ENCODE measurements at places on chromosomes 2 and 18. TPM values are rescaled to one million over a fixed set of nuclear protein-coding genes. Genes with fewer than 3 reads are reported as not detected.

GRCh38 chr2:1394709-1395408, 18.4 kb upstream of the TPO start:
- DNase-seq = no peak

DNA sequence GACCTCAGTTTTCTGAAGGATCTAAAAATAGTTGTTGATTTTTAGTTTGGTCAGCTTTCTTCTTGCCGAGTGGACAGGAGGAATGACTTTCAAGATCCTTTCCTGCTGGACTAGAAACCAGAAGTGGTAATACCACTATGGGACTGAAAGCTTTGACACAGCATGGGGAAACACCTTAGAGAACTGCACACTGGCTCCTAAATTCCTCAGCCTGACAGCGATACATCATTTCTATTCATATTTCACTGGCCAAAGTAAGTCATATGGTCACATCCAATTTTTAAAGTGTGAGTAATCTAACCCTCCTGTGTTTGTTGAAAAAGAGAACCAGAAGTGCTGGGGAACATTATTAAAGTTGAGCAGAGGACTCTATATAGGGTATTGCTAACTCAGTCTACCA, 244.7 kb upstream of the MMADHC start:
- DNase-seq = no peak

GRCh38 chr2:4465671-4466070, 762.3 kb downstream of the DCDC2C start:
- no peak for DNase-seq

DNA sequence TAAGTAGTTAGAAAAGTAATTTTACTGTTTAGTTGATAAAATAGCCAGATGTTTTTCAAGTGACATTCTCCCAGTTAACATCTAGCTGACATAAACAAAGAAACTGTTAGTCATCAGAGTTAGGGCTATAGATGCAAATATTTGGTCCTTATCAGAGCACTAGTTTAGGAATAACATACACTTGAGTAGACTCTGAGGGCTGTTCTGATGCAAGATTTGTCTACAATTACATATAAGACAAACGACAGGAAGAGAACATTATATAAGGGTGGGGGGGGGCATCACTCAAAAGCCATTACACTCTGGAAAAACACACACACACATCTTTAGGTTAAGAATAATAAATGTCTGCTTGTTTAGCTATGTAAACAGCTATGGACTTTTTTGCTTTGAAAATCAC, 554.4 kb upstream of the LRRTM1 start:
- DNase-seq = no peak

DNA sequence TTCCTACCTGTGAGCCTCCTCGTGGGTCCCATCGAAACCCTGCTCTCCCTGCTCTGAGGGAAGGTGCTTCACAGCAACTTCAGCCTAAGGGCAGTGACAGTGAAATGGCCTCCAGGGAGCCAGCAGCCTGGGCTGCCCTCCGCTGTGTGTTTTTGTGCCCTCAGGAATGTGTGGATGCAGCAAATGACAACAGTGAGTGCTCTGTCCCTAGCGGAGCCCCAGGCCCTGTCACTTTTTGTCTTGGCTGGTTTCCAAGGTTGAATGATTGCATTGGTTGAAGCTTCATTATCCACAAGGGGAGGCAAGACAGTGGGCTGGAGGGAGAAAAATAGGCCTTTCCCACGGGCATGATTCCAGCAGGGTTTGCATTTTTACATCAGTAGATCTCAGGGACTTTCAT, 42.9 kb downstream of the STON1 start:
- no peak for DNase-seq

- no peak for DNase-seq
Observed at GRCh38 chr2:75515584-75516368, 45.0 kb downstream of the EVA1A start.

DNA sequence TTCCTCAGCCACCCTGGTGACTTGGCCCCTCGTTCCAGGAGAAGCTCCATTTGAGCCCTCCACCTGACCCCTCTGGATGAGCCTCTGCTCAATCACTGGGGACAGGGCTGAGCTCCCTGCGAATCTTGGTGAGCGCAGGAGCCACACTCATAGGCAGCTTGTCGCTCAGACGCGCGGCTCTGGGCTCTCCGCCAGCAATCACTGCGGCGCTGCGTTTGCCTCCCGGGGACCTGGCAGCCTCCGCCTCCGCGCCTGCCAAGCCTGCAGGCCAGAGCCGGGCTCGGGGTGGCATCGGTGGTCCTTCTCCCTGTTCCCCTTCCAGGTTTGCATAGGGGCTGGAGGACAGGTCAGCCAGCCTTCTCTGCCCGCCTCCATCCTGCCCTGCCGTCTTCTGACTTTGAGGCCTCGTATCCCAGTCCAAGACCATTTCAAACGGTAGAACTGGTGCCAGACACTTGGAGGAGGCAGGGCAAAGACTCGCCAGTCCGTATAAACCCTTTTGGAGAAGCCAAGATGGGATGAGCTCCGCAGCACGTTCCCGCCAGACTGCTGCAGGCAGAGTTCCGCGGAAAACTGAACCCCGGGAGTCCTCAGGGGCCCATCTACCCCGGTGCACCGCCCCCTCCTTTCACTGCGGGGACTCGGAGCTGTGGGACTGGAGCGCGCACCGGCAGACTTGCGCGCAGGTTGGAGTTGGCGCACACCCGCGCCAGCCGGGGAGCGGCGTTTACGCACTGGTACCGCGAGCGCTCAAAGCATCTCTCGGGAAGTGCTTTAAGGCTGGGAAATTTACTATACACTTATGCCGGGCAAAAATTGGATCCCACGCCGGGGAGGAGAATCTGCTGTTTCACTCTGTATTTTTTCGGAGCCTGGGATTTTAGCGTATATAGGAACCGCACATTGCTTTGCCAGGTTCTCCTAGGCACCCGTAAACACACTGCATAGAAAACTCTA, 1.1 kb upstream of the TACR1 start:
- peak; percentile 61 for DNase-seq

- peak; percentile 81 for DNase-seq
Observed at GRCh38 chr2:66305718-66306117, 129.2 kb upstream of the MEIS1 start.

DNA sequence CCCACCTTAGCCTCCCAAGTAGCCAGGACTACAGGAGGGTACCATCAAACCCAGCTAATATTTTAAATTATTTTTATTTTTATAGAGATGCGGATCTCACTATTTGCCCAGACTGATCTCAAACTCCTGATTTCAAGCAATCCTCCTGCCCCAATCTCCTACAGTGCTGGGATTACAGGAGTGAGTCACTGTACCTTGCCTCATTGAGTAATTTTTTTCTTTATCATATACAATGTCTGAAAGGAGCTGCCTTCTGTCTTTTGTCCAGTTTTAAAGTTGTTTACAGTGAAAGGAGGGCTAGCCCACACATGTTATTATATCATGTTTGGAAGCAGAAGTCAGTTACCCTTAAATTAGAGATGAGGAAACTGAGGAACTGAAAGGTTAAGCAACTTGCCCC, 32.5 kb downstream of the PRKRA start:
- DNase-seq = no peak

DNA sequence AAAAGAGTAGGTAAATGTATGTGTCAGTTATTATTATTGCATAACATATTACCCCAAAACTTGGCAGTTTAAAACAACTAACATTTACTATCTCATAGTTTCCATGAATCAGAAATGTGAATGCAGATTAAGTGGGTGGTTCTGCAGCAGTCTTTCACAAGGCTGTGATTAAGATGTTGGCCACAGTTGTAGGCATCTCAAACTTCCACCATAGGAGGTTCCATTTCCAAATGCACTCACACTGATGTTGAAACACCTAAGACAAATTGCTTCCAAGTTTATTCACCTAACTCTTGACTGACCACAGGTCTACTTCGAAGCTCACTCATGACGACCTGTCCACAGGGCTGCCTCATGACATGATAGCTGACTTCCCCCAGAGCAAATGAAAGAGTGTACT, 360.8 kb downstream of the GRB14 start:
- no peak for DNase-seq

DNA sequence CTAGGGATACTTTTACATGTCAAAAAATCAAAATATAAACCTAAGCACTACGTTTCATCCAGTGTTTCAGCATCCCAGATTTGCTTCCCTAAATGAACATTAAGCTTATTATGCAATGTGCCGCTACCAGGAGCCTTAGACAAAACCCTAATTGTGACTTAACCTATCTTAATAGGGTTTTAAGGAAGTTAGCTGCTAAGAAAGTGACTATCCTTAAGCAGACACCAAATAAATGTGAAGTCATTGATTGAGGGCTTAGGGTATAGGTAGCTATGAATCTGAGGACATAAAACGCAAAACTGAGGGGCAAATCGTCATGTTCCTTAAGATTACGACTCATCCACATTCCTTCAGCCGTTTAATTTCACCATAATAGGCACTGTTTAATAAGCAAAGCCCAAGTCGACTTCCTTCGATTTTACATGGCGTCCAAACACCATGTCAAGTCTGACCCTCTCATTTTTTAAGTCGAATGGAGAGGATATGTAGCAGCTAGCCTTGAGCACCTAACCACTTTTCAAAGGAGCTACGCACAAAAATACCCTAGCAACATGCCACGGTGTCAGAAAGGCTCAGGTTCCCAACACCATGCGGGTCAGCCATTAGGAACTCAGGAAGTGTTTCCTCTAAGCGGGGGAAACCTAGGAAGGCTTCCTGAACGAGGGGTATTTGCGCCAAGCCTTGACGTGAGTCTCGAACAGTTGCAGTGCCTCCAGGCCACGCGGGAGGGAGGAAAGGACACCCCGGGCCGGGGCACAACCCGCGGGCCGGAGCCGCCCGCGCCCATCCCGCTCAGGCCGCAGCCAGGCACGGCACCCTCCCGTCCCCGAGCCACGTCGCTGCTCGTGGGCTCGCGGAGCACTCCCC, 1.0 kb downstream of the HDLBP start:
- DNase-seq = no peak

- no peak for DNase-seq
Observed at GRCh38 chr2:31032475-31032874, 105.8 kb downstream of the GALNT14 start.

GRCh38 chr2:182541268-182541667, 114.4 kb upstream of the PDE1A start:
- DNase-seq = no peak

GRCh38 chr2:126657636-126658318, 1.8 kb downstream of the GYPC start:
- peak; percentile 92 for DNase-seq

DNA sequence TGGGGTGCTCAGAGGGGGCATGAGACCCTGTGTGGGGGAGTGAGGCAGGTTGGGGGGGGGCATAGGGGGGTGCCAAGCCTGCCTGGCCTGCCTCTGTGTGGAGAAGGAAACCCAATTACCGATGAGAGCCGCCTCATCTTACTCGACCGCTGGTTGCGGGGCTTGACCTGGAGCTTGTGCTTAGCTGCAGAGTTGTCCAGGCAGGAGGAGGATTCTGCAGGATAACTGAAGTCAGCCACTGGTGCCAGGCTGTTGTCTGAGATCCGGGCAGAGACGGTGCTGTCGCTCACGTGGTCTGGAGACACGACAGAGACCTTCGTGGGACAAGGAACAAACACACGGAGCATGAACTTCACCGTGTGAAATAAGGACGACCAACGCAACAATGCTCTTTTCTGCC, 95.9 kb upstream of the MGAT4A start:
- no peak for DNase-seq

- peak; percentile 98 for DNase-seq
Observed at GRCh38 chr2:15730545-15731212, 139.0 kb downstream of the DDX1 start.

DNA sequence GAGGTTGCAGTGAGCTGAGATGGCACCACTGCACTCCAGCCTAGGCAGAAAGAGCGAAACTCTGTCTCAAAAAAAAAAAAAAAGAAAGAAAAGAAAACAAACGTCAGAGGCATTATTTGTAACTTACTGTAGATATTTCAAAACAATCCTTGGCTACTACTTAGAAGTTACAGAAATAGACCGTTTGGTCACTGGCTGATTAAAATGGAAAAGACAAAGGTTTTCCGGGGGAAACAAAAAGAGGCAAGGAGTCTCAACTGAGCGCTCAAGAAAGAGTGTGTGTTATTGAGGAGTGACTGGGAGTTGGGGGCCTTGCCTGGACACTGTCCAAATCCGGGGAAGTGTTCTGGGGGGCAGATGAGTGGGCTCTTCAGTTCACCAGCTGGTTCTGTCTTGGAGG, 47.6 kb downstream of the TEX44 start:
- no peak for DNase-seq

ADRA2B gene
- not detected for polyA plus RNA-seq

ALKAL2 gene
- 5.6 TPM for polyA plus RNA-seq

SMYD1 gene
- not detected for polyA plus RNA-seq

SCYGR4 gene
- polyA plus RNA-seq = not detected

MTCL1 gene
- polyA plus RNA-seq = 0.75 TPM

FNDC4 gene
- 21.4 TPM for polyA plus RNA-seq

GULP1 gene
- 65.3 TPM for polyA plus RNA-seq

TAF4B gene
- polyA plus RNA-seq = 0.63 TPM

OTX1 gene
- polyA plus RNA-seq = not detected

Data from aorta (tissue), 5 donors.